ENCODE measurements at places on chromosomes 3 and 15.

- DNase-seq: no peak
Observed at GRCh38 chr3:31639828-31640227, 107.1 kb downstream of the STT3B start.

DNA sequence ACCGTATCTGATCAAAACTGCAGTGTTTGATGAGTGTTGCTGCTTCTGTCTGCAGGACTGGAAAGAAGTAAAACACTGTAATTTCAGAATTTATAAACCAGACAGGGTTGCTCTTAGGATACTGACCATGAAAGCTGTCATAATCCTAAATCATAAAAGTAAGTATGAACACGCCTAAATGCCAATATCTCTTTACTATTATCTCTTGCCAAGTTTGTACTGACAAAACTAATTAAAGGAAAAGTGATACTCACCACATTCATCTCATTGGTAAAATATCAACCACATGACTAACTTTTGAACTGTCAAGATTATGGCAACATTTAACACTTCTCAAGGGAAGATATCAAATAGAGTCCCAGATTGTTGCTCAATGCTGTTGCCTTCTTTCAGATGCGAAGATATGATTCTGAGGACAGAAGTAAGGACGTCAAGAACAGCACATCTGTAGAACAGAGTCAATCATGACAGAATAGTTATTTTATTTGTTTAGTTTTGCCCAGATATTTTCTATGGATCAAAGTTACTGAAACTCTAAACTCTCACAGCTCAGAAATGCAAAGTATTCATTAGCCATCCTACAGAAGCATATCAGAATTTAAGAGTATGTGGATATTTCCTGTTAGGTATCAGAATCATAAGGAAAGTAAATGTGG lies 61.4 kb upstream of the COL8A1 start:
- no peak for DNase-seq

- DNase-seq: no peak
Observed at GRCh38 chr15:59722476-59722875, 33.4 kb upstream of the BNIP2 start.

DNA sequence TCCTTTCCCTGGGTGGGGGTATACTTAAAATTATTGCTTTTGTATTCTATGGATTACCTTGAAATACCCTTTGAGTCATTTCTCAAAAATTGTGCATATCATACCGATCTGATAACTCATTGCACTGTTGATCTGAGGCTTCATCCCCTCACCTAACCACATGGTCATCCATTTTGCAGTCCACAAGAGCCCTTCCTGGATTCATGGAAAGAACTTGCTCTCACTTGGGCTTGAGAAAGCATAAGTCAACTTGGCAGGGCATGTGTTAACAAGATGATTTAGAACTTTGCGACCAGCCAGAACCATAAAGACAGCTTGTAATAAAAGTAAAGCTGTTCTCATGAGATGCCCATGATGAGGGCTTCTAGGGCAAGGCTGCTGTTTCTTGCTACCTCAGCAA lies 22.2 kb downstream of the MME start:
- DNase-seq: no peak

GRCh38 chr15:64105113-64105704 lies 9.4 kb downstream of the SNX1 start:
- DNase-seq: no peak

- DNase-seq: no peak
Observed at GRCh38 chr3:181872887-181873286, 161.2 kb downstream of the SOX2 start.

GRCh38 chr3:46675843-46676567 lies 17.5 kb downstream of the ALS2CL start:
- no peak for DNase-seq

GRCh38 chr3:136193278-136194054 lies 2.7 kb downstream of the MSL2 start:
- peak; percentile 43 for DNase-seq

- DNase-seq: no peak
Observed at GRCh38 chr3:182812123-182812522, 18.8 kb downstream of the ATP11B start.

DNA sequence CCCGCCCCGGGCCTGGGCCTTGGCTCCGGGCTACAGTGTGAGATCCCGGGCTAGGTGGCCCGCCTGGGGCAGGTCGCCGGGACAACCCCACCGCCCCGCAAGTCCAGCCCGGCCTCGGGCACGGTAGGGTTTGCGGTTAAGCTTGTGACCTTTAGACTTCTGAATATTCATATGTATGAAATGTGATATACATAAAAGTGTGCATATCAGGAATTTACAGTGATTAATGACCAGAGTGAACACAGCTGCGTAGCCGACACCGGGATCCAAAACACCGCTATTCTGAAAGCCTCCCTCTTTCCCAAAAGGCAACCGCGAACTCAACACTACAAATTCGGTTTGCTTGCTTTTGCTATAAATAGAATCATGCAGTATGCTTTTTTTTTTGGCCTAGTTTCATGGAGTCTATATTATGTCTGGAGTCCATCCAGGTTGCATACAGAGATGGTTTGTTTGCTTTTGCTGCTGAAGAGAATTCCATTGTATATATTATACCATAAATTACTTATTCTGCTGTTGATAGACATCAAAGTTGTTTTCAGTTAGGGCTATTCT lies 636 bp upstream of the SNRPA1 start:
- DNase-seq: no peak

- peak; percentile 71 for DNase-seq
Observed at GRCh38 chr15:80920271-80920699, 69.3 kb downstream of the MESD start.

- no peak for DNase-seq
Observed at GRCh38 chr3:122772827-122773226, 20.8 kb downstream of the HSPBAP1 start.

GRCh38 chr3:11050666-11051323 lies 58.2 kb downstream of the SLC6A1 start:
- no peak for DNase-seq

- peak; percentile 9 for DNase-seq
Observed at GRCh38 chr3:113717818-113718217, 21.4 kb upstream of the USF3 start.

DNA sequence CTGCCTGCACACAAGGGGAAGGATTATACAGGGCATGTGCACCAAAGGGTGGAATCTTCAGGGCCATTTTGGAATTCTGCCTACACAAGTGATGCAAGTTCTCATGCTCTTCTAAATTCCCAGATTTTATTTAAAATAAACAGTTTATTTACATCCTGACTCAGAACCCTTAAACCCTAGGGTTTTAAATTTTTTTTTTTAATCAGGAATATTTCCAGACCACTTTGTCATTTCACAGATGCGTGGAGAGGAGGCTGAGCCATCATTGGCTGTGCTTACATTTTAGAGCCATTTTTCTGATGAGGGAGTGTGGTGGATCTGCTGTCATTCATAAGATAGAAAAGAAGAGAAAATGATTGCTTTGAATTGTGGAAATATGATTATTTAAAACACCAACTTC lies 65.2 kb upstream of the MNS1 start:
- no peak for DNase-seq

DNA sequence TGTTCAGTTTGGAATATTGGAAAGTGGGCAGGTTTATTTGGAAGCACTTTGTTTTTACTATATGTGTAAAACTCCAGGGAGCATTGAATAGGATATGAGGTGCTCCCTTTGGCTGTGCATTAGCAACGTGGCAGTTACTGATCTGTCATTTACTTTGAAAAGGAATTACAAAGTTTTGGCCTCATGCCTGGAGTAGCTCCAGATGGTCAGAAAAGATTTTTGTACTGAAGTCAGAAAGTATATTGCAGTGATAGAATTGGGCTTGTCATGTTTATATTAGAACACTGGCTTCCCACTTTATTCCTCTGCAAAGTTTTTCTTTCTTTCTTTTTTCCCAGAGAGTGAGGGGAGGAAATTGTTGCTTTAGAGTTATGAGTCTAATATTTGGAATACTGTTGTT lies 26.1 kb downstream of the FNDC3B start:
- no peak for DNase-seq

- DNase-seq: no peak
Observed at GRCh38 chr15:65655026-65655425, 33.3 kb downstream of the SLC24A1 start.

DNA sequence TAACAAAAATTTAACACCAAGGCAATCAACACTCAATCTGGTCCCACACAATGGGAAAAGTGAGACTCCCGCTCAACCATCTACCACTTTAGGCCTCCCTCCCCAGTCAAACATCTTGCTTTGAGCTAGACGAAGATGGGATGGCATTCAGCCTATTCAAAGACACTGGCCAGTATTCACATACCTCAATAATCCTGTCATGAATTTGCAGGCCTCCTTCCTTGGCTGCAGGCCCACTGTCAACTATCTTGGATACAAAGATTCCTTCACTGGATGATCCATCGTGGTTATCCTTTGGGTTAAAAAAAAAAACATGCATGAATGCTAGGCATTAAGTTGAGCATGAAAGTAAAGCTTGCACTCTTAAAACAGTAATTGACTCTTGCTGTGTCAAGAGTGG lies 22.6 kb downstream of the PDZRN3 start:
- DNase-seq: no peak

DNA sequence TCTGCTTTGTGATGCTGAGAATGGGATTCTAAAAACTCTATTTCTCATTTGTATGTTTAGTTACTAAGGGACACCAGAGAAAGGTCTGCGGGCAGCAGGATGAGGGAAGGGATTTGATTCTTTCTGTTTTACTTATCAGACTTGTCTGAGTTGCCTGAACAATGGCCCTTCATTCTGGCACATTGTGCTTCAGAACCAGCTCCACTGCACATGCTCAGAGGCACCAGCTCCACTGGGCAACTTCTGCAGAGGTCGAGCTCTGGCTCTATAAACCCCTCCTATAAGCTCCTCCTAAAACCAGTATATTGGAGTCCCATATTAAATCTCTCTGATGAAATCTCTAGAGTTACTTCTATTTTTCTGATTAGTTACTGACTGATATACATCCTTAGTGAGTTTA lies 453.2 kb upstream of the CDIN1 start:
- no peak for DNase-seq

GRCh38 chr3:133210656-133211055 lies 172.5 kb downstream of the TMEM108 start:
- DNase-seq: no peak

DNA sequence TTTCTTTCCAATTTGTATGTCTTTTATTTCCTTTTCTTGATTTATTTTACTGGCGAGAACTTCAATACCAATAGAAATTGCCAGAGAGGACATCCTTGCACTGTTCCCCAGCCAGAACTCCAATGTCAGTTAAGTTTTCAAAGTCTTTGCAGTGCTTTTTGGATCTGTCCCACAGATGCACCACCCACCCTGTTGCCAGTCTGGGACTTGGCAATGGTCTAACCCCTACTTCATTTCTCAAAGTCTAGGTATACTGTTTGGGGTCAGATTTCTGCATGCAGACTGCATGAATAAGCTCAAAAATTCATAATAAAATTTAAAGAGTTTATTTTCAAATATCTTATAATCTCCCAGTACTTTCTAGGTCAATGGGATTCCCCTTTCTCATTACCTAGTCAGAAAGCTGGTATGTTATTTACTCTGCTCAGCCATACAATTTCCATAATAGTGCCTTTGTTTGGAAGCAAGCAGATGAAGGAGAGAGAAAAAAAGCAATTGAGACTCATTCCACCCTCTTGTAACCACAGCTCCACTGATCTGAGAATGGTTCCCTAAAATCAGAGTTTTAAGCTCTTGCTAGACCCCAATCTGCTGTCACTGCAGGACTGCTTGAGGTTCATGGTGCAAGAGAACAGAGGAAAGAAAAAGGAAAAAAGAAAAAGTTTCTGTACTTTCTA lies 125.9 kb upstream of the PLXND1 start:
- no peak for DNase-seq

GRCh38 chr3:164723396-164723795 lies 354.9 kb downstream of the SI start:
- DNase-seq: no peak

- DNase-seq: peak; percentile 3
Observed at GRCh38 chr3:150286390-150287147, 121.5 kb upstream of the TSC22D2 start.

DNA sequence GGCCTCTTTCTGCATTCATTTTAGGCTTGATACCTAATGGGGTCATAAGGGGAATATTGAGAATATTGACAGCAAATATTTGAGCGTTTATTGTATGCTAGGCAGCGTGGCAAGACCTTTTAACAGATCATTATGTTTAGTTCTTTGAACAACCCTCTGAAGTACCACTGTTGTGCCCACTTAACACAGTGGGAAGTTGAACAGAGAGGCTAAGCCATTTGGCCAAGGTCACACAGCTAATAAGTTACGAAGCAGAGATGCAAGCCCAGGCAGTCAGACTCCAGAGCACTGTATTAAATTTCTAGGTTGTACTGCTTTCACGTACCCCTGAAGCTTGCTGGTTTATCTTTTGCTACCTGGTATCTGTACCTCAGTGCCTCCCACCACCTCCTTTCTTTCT lies 1.1 kb downstream of the RAB7A start:
- no peak for DNase-seq

GRCh38 chr15:75223688-75224087 lies 22.0 kb downstream of the C15orf39 start:
- no peak for DNase-seq

- DNase-seq: no peak
Observed at GRCh38 chr15:87118435-87118834, 1038.8 kb downstream of the AGBL1 start.

GRCh38 chr15:80816936-80817335 lies 37.8 kb downstream of the CEMIP start:
- DNase-seq: no peak

DNA sequence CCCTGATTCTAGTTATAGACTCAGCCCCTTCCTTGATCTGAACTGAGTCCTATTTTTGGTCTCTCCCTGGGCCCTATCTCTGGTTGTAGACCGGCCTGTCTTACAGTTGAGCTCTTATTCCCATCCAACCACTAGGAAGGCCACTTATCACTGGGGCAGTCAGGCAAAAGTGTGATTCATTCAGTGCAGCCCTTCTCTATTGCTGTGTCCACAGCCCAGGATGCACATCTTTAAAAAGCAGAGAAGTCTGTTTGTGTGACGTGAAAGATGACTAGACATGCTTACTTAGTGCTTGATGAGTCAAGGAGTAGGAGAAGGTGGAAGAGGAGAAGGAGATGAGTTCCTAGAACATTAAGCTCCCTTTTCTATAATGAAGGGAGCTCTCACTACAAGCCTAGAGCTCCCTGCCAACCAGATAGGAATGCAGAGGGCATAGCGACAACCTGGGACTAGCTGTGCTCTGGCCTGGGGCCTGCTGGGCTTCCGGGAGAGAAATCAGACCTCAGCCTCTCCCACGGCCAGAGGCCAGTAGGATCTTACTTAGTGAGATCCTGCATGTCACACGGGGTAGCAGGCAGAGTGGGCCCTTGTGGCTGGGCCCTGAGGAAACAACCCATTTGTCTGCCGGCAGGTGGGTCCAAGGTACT lies 25.7 kb downstream of the INSYN1 start:
- DNase-seq: no peak

DNA sequence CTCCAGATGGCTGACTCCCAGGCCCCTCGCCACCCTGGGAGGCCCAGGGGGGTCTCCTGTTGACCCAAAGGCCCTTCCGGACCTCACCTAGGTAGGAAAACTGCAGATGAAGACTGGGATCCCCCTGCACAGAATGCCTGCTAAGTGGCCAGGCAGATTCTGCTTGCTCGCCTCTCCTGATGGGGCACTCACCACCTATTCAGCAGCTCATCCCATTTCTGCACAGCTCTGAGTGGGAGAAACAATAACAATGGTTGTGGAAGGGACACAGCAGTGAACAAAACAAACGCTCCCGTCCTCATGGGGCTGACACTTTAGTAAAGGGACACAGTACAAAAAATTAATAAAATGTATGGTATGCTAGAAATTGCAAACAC lies 24.9 kb upstream of the FGD5 start:
- no peak for DNase-seq

Data from activated CD8-positive, alpha-beta T cell treated with anti-CD3 and anti-CD28 coated beads for 36 hours (primary cell).